ENCODE measurements at places on chromosomes 7 and 10. TPM values are rescaled to one million over a fixed set of nuclear protein-coding genes. Genes with fewer than 3 reads are reported as not detected.

- DNase-seq = peak; percentile 88
Observed at GRCh38 chr7:149883452-149883861, 9.7 kb downstream of the ATP6V0E2 start.

GRCh38 chr7:1056785-1057410 is 12.6 kb downstream of the GPR146 start:
- no peak for DNase-seq

GRCh38 chr7:24283554-24283896 is 465 bp upstream of the NPY start:
- DNase-seq = no peak

- DNase-seq = no peak
Observed at GRCh38 chr7:4013793-4014192, 668.3 kb upstream of the FOXK1 start.

- no peak for DNase-seq
Observed at GRCh38 chr7:50209461-50210135, 94.9 kb upstream of the IKZF1 start.

DNA sequence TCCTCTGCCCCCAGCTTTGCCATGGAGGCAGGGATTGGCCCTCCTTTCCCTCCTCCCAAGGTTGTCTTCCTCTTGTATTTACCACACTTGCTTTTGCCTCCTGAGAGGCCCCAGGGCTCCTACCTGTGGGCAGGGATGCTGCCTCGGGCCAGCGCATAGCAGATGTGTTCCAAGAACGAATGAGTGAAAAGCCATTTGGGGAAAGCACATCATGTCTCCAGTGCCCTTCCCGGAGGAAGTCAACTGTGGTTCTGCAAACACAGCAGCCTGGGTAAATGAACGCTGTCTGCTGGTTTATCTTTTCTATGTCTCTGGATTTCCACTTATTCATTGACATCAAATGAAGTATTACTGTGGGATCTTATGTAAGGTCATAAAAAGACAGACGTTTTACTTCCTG is 161.7 kb downstream of the FANK1 start:
- DNase-seq = no peak

DNA sequence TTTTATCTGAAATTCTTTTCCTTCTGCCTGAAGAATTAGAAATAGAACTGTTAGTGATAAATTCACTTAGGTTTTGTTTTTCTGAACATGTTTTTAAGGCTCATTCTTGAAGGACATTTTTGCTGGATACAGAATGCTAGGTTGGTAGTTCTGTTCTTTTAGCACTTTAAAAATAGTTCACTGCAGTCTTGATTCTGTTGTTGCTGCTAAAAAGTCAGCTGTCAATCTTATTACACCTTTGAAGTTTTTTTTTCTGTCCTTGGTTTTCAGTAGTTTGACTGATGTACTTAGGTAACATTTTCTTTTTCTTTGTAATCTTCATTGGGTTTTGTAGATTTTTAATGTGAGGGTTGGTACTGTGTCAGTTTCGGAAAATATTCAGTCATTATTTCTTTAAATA is 48.7 kb downstream of the C1GALT1 start:
- DNase-seq = no peak

DNA sequence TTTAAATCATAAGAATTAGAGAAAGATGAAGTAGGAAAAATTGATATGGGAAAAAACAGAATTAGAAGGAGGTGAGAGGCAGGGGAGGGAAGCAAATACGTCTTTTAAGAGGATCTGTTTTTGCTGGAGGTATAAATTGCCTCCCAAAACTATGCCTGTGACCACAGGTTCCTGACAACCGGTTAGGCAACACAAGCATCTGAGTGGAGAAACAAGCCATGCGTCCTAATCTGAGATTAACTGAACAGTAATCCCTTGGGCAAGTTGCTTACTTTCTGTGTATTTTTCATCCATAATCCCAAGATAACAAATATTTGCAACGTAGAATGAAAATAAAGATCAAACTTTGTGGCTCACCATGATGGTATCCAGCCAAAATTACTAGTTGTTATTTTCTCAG is 149.2 kb downstream of the C1GALT1 start:
- no peak for DNase-seq

DNA sequence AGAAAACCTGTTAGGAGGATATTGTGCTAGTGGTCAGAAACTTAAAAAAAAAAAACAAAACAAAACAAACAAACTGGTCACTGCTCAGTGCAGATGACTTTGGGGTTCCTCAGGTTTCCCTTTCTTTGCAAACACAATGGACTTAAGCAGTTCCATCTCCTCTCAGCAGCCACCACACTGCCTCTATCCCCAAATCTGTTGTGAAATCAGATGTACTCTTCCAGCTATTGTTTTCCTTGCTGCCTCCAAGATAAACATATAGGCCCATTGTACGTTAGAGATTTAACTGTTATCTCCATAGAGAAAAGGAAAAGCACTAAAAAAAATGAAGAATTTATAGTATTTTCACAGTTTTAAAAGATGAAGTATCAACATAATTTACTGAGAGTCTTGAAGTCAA is 147.1 kb downstream of the MPP7 start:
- no peak for DNase-seq

MOSPD3 gene
- total RNA-seq = 10.8 TPM

GRCh38 chr7:36690514-36691187 is 33.6 kb downstream of the AOAH start:
- DNase-seq = no peak

GRCh38 chr10:76382381-76382851 is 951.0 kb downstream of the LRMDA start:
- no peak for DNase-seq

TMEM26 gene
- total RNA-seq = 0.81 TPM

SLC13A1 gene
- not detected for total RNA-seq

- no peak for DNase-seq
Observed at GRCh38 chr10:44234483-44234875, 150.4 kb downstream of the CXCL12 start.

GRCh38 chr10:118041316-118041715 is 5.4 kb downstream of the RAB11FIP2 start:
- no peak for DNase-seq

- DNase-seq = no peak
Observed at GRCh38 chr10:69663369-69663947, 33.4 kb downstream of the FAM241B start.

DNA sequence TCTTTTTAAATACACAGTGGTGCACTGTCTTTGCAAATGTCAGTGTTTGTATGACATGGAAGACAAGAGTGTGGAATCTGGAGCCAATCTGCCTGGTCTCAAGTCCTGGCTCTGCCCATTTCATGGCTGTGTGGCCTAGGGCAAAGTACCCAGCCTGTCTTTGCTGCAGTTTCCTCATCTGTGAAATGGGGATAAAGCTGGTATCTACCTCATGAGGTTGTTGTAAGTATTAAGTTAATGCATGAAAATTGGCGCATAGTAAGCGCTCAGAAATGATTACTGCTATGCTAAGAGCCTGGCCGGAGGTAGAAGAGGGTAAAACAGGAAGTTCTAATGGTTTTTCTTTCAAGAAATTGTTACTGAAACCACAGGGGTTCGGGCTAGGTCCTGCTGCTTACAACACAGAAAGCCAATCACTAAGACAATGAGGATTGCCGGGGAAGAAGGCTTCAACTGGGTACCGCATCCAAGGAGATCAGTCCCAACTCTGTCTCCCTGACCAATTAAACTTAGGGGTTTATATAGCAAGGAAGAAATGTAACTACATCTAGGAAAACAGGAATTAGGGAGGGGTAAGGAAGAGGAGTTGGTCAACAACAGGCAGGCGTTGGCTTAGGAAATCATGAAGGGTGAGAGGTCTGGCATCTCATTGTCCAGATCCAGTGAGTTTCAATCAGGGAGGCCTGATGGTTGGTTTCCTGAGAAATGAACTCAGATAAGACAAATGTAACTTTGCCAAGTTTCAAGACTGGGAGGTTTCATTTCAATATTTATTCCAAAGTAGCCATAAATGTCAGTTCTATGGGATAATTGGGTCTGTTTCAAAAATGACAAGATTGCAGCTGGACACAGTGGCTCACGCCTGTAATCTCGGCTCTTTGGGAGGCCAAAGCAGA is 57.0 kb downstream of the CHST3 start:
- DNase-seq = no peak

DNA sequence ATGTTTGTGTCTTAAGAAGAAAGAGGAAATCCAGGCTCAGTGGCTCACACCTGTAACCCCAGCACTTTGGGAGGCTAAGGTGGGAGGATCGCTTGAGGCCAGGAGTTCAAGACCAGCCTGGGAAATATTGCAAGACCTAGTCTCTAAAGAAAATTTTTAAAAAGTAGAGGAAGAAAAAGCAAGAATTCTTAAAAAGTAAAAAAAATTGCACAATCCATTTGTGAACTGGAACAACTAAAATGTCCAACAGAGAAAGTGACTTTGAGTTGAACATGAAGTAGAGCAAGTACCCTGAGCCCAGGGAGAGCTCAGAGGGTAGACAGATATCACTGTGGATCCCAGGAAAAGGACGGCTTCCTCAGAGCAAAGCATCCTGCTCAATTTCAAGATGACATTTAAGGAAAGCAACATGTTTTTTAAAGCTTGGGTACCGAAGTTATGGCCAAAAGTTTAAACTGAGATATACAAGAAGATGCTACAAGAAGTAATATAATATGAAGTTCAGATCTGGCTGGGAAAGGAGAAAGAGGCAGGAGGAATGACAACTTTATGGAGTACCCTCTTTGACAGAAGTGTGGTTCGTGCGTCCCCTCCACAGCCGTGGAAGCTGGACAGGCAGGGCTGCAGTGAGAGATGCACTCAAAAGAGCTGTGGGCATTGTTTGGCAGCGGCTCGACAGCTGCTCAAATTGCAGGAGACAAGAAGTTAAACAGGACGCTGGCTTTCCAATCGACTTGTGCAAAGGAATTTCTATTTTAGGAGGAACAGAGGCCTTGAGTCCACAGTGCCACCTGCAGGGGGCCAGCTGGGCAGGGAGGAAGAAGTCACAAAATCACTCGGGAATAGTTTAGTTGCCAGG is 201.3 kb downstream of the JCAD start:
- peak; percentile 85 for DNase-seq

DNA sequence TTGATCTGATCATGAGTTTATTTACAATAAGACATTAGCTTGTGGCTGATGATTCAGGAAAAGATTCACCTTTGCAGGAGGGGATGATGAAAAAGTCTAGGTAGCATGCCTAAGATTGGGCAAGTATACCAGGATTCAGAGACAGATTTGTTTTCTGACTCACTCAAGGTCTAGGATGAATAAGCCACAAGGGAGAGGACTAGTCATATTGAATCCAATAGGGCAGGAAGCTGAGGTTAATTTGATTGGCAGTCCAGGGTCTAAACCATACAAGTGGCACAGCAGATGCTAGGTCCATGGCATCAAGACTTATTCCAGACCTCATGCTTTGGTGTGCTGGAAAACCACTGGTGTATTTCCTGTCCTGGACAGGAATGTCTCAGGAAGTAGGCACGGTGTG is 1133.4 kb downstream of the XPNPEP1 start:
- DNase-seq = no peak

- no peak for DNase-seq
Observed at GRCh38 chr10:22489975-22490374, 144.7 kb downstream of the SPAG6 start.

DNA sequence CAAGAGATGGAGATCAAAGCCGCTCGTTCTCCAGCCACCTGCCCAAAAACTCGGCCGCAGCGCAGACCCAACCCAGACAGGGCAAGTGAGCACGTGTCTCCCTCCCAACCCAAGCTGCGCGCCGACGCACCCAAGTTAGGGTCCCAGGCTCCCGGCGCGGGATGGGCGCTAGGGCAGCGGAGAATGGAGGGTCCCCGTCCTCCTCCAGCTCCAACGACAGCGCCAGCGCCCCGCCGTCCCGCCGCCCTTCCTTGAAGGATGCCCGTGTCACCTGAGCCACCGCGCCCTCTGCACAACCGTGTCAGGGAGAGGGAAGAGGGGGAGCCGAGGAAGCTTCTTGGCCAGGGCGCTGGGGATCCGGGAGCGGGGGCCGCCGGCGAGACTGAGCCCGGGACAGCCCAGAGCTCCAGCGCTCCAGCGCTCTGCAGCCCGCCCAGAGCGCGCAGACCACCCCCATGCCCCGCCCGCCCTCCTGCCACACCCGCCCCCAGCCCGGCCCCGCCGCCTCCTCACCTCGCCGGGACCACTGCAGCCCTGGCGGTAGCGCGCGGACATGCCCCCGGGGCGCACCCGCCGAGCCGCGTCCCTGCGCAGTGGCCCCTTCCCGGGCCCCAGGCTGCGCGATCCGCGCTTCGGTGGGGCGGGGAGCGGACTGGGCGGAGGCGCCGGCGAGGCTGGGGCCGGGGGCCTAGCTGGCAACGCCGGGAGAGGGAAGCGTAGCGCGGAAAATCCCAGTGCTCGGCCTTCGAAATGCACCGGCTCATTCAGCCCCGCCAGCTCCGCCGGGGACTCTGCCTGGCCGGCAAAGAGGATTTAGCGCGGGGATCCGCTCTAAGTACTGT is at the start of gene SLC16A12:
TSS of gene SLC16A12 (minus strand) at position 424 of the 842 bp plus-strand sequence. CDS start 73,016 bp downstream, outside the sequence.
- DNase-seq = no peak

DNA sequence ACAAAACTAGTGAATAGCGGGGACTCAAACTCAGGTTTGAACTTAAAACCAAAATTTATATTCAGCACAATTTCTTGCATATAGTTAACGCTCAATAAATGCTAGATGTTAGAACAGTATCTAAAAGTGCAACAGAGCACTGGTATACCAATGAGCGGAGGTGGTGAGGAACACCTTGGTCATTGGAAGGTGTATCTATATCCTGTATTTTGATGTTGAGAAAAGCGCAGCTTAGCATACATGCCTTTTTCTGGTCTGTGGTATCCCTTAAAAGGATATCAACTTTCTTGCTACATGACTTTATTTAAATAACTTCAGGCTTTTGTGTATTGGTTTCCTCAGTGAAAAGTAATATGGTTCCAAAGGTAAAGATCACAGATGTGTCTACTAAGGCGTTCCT is 33.3 kb upstream of the DNAJB12 start:
- no peak for DNase-seq

DNA sequence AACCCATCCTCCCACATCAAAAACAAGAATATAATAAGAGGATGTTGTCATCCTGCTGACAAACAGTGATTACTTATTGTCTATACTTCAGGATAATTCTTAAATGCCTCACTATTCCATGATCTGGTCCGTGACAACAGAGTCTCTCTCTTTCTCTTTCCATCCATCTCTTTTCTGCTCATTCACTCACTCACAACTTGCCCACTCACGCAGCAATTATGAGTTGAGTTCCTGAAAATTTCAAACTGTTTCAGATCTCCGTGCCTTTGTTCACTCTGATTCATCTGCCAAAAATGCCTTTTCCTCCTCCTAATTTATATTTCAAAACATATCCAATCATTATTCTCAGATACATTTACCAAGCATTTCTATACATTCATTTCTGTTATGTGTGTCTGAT is 1.4 kb downstream of the OR6B1 start:
- no peak for DNase-seq

GRCh38 chr10:118332236-118332635 is 9.9 kb downstream of the FAM204A start:
- no peak for DNase-seq

SPDYE6 gene
- total RNA-seq = not detected

DNA sequence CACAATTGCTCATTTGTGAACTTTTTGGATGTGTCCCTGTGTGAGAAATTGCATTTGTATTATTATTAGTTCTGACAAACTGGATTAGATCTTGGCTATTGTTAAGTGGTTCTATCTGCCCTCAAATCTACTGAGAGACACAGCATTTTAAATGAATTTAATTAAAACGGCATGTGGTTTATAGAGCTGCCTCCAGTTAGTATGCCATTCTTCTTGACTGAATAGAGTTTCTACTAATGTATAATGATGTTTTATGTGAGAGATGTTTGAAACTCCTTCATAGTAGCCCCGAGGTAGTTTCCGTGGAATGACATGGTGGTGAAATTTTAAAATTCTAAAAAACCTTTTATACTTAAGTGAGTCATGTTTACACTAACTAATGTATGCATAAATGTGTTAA is 110.9 kb downstream of the DYNC1I1 start:
- DNase-seq = no peak

GRCh38 chr10:9824631-9825071 is 1193.0 kb upstream of the CELF2 start:
- no peak for DNase-seq

All from posterior vena cava (tissue), 2 donors.